Panc1 (cell line): ENCODE measurements at places on chromosomes 16 and 17.

DNA sequence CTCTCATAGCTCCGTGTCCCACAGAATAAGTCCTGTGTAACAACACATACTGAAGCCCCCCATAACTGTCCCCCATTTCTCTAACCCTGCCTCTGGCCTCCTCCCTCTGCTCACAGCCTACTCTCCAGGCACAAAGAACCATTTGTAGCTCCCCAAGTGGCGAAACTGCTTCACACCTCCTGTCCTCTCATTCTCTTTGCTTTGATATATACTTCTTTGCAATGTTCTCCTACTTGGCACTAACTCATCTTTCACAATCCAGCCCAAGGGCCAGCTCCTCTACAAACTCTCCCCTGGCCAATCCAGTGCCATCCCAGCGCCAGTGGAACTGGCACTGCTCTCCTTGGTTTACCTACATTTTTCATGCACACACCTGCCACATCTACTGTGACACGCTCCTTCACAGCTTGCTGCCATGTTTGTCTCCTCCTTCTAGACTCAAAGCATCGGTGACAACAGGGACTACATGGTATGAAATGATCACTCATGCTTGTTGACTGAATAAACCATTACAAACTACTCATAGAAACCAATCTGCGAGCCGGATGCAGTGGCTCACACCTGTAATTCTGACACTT is 12.8 kb downstream of the CYTH1 start:
- H3K4me1 ChIP-seq, result peaks cover 11% of the 10 kb centered on the region
- no peaks in the 10 kb centered on the region for H3K27me3 ChIP-seq
- H3K27ac ChIP-seq, result no peak overlapping the region
- no peak overlapping the region for H3K4me3 ChIP-seq
- H3K36me3 ChIP-seq, result no peaks in the 10 kb centered on the region

GRCh38 chr17:17189559-17189958 is 16.6 kb downstream of the PLD6 start:
- no peak overlapping the region for H3K27ac ChIP-seq
- H3K4me1 ChIP-seq, result no peaks in the 10 kb centered on the region
- no peaks in the 10 kb centered on the region for H3K36me3 ChIP-seq
- no peak overlapping the region for H3K4me3 ChIP-seq
- no peak for DNase-seq
- H3K27me3 ChIP-seq, result no peaks in the 10 kb centered on the region

DNA sequence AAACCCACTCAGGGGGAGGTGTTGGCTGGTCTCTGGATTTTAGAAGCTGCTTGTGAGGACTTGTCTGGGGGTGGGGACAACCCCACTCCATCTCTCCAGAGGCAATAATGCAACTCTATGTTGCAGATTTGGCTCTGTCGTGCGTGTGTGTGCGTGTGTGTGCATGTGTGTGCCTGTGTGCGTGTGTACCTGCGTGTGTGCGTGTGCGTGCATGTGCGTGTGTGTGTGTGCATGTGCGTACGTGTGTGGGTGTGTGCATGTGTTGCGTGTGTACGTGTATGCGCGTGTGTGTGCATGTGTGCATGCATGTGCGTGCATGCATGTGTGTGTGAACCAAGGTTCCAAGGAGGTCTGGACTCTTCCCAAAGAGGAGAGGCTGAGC is 120.4 kb upstream of the LHX1 start:
- H3K36me3 ChIP-seq, result no peaks in the 10 kb centered on the region
- H3K4me3 ChIP-seq, result no peak overlapping the region
- DNase-seq, result no peak

DNA sequence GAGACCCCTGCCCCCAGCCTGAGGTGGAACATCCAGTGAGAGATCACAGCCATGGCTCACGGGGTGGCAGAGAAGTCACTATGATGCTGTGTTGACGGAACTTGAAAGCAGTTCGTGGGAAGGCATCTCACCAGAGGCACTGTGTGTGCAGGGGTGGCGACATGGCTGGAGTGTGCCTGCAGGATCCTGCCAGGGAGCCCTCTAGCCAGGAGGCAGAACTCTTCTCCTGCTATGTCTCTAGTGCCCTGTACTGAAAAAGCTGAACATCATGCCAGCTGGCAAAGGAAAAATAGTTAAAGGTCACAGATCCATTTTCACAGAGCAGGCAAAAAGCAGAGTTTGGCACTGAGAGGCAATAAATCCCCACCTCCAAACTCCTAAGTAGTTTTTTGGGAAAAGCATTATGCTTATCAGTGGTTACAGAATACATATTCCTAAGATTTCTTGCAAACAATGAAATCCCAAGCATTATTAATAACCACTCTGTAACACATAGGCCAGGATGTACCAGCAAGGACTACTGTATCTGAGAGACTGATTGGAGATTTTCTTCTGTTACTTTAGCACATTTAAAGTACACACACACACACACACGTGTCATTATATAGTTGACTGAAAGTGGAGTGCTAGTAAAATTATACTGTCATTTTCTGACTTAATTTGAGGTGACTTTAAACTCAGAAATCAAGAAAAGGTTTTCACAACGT is 36.8 kb downstream of the TNRC6C start:
- no peak for DNase-seq
- H3K4me3 ChIP-seq, result no peak overlapping the region
- H3K27ac ChIP-seq, result no peak overlapping the region

- no peaks in the 10 kb centered on the region for H3K27me3 ChIP-seq
- no peaks in the 10 kb centered on the region for H3K36me3 ChIP-seq
- H3K4me3 ChIP-seq, result no peak overlapping the region
- H3K27ac ChIP-seq, result no peak overlapping the region
- no peaks in the 10 kb centered on the region for H3K4me1 ChIP-seq
- no peak for DNase-seq
Observed at GRCh38 chr17:79758271-79758670, 19.7 kb upstream of the CBX2 start.

GRCh38 chr17:13003927-13004326 is 13.9 kb downstream of the ELAC2 start:
- no peaks in the 10 kb centered on the region for H3K27me3 ChIP-seq
- H3K36me3 ChIP-seq, result peaks cover 19% of the 10 kb centered on the region
- H3K4me1 ChIP-seq, result no peaks in the 10 kb centered on the region
- no peak overlapping the region for H3K4me3 ChIP-seq
- no peak for DNase-seq
- no peak overlapping the region for H3K27ac ChIP-seq

- no peaks in the 10 kb centered on the region for H3K36me3 ChIP-seq
- no peaks in the 10 kb centered on the region; the same call in 1 of the 2 replicates for H3K27me3 ChIP-seq
- H3K27ac ChIP-seq, result no peak overlapping the region
- no peak overlapping the region for H3K4me3 ChIP-seq
- H3K4me1 ChIP-seq, result peaks cover 7% of the 10 kb centered on the region
- DNase-seq, result no peak
Observed at GRCh38 chr17:49219987-49220386, 9.5 kb downstream of the ABI3 start.

DNA sequence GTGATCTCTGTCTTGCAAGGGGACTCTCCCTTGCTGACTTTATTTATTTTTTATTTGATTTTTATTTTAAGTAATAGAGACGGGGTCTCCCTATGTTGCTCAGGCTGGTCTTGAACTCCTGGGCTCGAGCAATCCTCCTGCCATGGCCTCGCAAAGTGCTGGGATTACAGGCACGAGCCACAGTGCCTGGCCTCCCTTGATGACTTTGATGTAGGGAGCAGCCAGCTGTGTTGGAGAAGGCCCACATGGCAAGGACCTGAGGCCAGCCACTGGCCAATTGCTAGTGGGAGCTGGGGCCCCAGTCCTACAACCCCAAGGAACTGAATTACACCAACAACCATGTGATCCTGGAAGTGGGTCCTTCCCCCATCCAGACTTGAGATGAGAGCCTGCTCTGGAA is 81.8 kb downstream of the CNGB1 start:
- H3K27ac ChIP-seq, result no peak overlapping the region
- no peak overlapping the region for H3K4me3 ChIP-seq
- no peak for DNase-seq
- no peaks in the 10 kb centered on the region for H3K36me3 ChIP-seq

GRCh38 chr16:56336071-56336688 is 89.2 kb downstream of the AMFR start:
- DNase-seq, result no peak
- no peaks in the 10 kb centered on the region for H3K27me3 ChIP-seq
- no peaks in the 10 kb centered on the region for H3K4me1 ChIP-seq
- H3K4me3 ChIP-seq, result no peak overlapping the region

- H3K36me3 ChIP-seq, result no peaks in the 10 kb centered on the region
- H3K4me1 ChIP-seq, result peaks cover 25% of the 10 kb centered on the region
- DNase-seq, result no peak
- H3K27me3 ChIP-seq, result no peaks in the 10 kb centered on the region
- peak overlapping the region; percentile 88 for H3K27ac ChIP-seq
Observed at GRCh38 chr16:637081-638018, 1.2 kb upstream of the METTL26 start.

DNA sequence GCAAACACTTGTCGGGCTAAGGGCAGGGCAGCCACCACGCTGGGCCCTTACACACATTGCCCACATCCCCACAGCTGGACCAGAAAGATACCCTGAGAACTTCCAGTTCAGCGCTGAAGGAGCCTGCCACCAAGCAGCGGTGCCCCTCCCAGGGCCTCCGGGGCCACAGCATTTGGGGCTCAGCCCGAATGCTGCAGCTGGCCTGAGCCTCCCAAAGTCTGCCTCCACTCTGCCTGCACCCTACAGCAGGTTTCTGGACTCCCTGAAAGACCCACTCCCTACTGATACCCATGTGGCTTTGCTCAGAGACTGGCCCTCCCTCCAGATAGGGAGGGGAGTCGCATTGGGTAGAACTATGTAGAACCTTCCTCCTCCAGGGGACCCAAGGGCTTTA is 1.5 kb downstream of the MCRIP1 start:
- DNase-seq, result no peak
- H3K27ac ChIP-seq, result peak overlapping the region; percentile 86

- peaks cover 9% of the 10 kb centered on the region; the same call in 1 of the 2 replicates for H3K4me1 ChIP-seq
- H3K27me3 ChIP-seq, result no peaks in the 10 kb centered on the region
- peak overlapping the region; percentile 10; the same call in 1 of the 2 replicates for H3K4me3 ChIP-seq
- peak overlapping the region; percentile 3; the same call in 1 of the 2 replicates for H3K27ac ChIP-seq
- no peak for DNase-seq
Observed at GRCh38 chr17:38465391-38466345, 37.4 kb downstream of the ARHGAP23 start.

GRCh38 chr17:46783031-46783593 is 35.4 kb downstream of the WNT3 start:
- no peaks in the 10 kb centered on the region for H3K27me3 ChIP-seq
- no peaks in the 10 kb centered on the region for H3K4me1 ChIP-seq
- H3K4me3 ChIP-seq, result no peak overlapping the region

GRCh38 chr16:4613636-4614570 is 785 bp downstream of the UBALD1 start:
- H3K4me1 ChIP-seq, result peaks cover 29% of the 10 kb centered on the region
- H3K27me3 ChIP-seq, result no peaks in the 10 kb centered on the region
- no peak for DNase-seq
- peak overlapping the region; percentile 67 for H3K4me3 ChIP-seq

- H3K27me3 ChIP-seq, result no peaks in the 10 kb centered on the region
- no peaks in the 10 kb centered on the region for H3K4me1 ChIP-seq
- no peak for DNase-seq
- no peak overlapping the region for H3K27ac ChIP-seq
- no peaks in the 10 kb centered on the region for H3K36me3 ChIP-seq
- no peak overlapping the region for H3K4me3 ChIP-seq
Observed at GRCh38 chr16:87351320-87351698, 32.3 kb downstream of the FBXO31 start.

GRCh38 chr17:70139449-70139993 is 29.8 kb upstream of the KCNJ2 start:
- H3K36me3 ChIP-seq, result no peaks in the 10 kb centered on the region
- no peaks in the 10 kb centered on the region for H3K27me3 ChIP-seq
- peaks cover 3% of the 10 kb centered on the region; the same call in 1 of the 2 replicates for H3K4me1 ChIP-seq
- DNase-seq, result no peak
- no peak overlapping the region for H3K4me3 ChIP-seq

- no peak overlapping the region for H3K4me3 ChIP-seq
- H3K4me1 ChIP-seq, result no peaks in the 10 kb centered on the region
- H3K36me3 ChIP-seq, result no peaks in the 10 kb centered on the region
- H3K27me3 ChIP-seq, result peaks cover 19% of the 10 kb centered on the region
- H3K27ac ChIP-seq, result no peak overlapping the region
Observed at GRCh38 chr16:22728167-22728836, 85.7 kb upstream of the HS3ST2 start.

- DNase-seq, result no peak
- no peak overlapping the region for H3K4me3 ChIP-seq
- no peak overlapping the region for H3K27ac ChIP-seq
- H3K4me1 ChIP-seq, result peaks cover 14% of the 10 kb centered on the region
Observed at GRCh38 chr16:10988879-10989278, 44.5 kb downstream of the CLEC16A start.

- H3K36me3 ChIP-seq, result no peaks in the 10 kb centered on the region
- DNase-seq, result no peak
- no peak overlapping the region for H3K27ac ChIP-seq
Observed at GRCh38 chr16:84176192-84177053, 10.4 kb downstream of the TAF1C start.

GRCh38 chr16:1620391-1620790 is 8.2 kb downstream of the CRAMP1 start:
- H3K4me1 ChIP-seq, result peaks cover 6% of the 10 kb centered on the region
- H3K27ac ChIP-seq, result no peak overlapping the region
- no peak for DNase-seq
- peaks cover 16% of the 10 kb centered on the region for H3K36me3 ChIP-seq

DNA sequence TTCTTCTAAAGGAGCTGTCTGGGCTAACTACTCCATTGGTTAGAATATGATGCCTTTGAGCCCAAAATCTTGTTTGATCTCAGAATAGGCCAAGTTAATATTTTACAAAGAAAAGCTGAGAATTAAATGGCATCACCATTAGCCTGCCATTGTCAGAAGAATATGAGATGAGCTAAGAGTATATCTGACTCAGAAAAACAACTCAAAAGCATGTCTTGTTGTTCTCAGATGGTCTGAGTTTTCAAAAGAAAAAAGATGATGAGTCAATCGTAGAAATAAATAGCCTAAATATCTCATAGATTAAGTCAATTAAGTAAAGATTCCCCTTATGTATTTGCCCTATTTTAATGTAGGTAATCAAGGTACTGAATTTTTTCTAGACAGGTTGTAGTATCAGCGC is 197.1 kb upstream of the TBX2 start:
- H3K36me3 ChIP-seq, result no peaks in the 10 kb centered on the region
- H3K27ac ChIP-seq, result peak overlapping the region; percentile 91
- no peaks in the 10 kb centered on the region for H3K27me3 ChIP-seq
- no peak overlapping the region for H3K4me3 ChIP-seq
- DNase-seq, result no peak
- peaks cover 34% of the 10 kb centered on the region for H3K4me1 ChIP-seq

GRCh38 chr17:29645515-29646051 is 22.9 kb upstream of the CORO6 start:
- DNase-seq, result no peak
- H3K27me3 ChIP-seq, result no peaks in the 10 kb centered on the region
- no peak overlapping the region for H3K27ac ChIP-seq

- DNase-seq, result no peak
- H3K4me1 ChIP-seq, result peaks cover 8% of the 10 kb centered on the region
- H3K27ac ChIP-seq, result peak overlapping the region; percentile 66
- H3K36me3 ChIP-seq, result no peaks in the 10 kb centered on the region; the same call in 1 of the 2 replicates
- H3K27me3 ChIP-seq, result no peaks in the 10 kb centered on the region
Observed at GRCh38 chr17:44005527-44006271, 1.3 kb downstream of the NAGS start.

GRCh38 chr16:57026778-57027062 is 37.4 kb downstream of the NLRC5 start:
- no peak overlapping the region for H3K4me3 ChIP-seq
- no peaks in the 10 kb centered on the region for H3K36me3 ChIP-seq
- no peak overlapping the region for H3K27ac ChIP-seq
- H3K4me1 ChIP-seq, result no peaks in the 10 kb centered on the region
- DNase-seq, result no peak

GRCh38 chr16:5633845-5634440 is 536.3 kb upstream of the EEF2KMT start:
- no peak overlapping the region for H3K27ac ChIP-seq
- H3K4me3 ChIP-seq, result no peak overlapping the region
- no peaks in the 10 kb centered on the region for H3K36me3 ChIP-seq
- no peaks in the 10 kb centered on the region; the same call in 1 of the 2 replicates for H3K27me3 ChIP-seq
- H3K4me1 ChIP-seq, result no peaks in the 10 kb centered on the region
